ENCODE measurements at places on chromosomes 11 and 22.

DNA sequence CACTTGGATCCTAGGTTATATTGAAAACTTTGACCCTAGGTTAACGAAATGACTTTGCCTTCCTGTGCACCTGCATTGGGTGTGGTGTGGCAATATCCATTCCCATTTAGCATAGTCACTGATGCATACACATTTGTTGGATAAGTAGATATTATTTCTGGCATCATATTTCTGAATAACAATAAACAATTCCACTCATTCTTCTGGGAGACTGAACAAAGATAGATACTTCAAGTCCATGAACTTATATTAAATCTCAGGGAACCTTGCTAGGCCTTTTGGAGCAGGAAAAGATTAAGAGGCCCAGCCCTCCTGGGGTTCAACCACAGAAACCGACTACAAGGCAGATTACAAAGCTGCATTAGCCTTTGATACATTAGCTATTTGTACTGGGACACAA lies 118.9 kb downstream of the MSANTD4 start:
- no peak for DNase-seq

GRCh38 chr11:128669506-128670270 lies 24.2 kb upstream of the FLI1 start:
- peak; percentile 34 for DNase-seq

GRCh38 chr22:49788504-49788903 lies 39.2 kb downstream of the BRD1 start:
- DNase-seq, result no peak

- DNase-seq, result no peak
Measured at GRCh38 chr11:130050257-130050656, 19.4 kb upstream of the APLP2 start.

- DNase-seq, result no peak
Measured at GRCh38 chr11:82539669-82540068, 194.0 kb downstream of the FAM181B start.

DNA sequence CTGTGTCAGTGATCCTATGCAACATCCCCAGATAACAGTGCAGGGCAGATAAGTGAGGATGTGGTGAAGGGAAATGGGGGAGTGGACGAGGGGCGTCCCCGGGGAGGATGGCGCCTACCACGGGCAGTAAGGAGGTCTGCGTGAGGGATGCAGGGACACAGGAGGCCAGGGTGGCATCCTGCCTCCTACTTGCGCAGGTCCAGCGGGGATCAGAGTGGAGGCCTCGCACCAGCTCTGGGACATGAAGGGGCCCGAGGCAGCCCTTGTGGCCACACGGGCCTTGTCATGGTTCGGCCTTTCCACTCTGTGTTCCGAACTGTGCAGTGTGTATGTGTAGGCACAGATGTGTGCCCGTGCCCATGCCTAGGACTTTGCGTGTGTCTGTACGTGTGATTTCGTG lies 1227.5 kb downstream of the BRD1 start:
- no peak for DNase-seq

DNA sequence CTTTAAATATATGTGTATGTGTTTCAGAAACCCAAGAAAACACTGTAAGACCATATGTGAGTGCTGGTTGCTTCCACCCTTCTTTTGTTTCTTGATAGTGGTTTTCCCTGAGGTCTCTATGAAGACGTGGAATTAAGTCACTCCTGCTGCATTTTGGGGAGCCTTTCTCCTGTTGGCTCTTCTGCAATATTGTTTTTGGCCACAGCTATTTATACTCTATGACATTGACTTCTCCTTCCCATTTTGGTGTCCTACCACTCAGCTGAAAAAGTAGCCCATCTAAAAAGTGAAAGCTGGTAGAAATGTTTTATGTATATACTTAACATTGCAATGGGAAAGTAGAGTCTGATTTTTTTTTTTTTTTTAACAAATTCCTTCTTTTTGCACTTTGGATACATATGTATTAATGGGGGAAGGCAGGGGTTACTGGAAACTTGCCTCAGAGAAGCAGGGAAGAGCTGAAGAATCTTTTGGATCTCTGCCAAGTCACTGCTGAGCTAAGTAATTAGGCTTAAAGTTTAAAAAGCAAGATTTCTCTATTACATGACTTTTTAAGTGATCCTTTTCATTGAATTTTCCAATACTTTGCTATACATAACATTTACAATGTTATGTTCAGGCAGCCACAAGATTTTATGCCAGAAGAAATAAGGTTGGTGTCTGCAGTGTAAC lies 1.8 kb downstream of the TTC17 start:
- DNase-seq, result no peak

- no peak for DNase-seq
Measured at GRCh38 chr11:92295175-92296137, 70.8 kb downstream of the FAT3 start.

- no peak for DNase-seq
Measured at GRCh38 chr11:115860246-115860645, 356.0 kb upstream of the CADM1 start.

DNA sequence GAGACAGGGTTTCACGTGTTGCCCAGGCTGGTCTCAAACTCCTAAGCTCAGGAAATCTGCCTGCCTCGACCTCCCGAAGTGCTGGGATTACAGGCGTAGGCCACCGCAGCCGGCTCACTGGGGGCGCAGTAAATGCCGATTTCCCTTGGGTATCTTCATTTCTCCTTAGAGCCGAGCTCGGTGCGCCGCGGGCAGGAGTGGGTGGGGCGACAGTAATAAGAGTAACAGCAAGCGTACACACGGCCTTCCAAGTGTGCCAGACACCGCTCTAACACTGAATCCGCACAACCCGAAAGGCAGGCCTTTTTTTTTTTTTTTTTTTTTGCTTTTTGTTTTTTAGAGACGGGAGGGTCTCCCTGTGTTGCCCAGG lies 500 bp upstream of the ADSL start:
- no peak for DNase-seq

DNA sequence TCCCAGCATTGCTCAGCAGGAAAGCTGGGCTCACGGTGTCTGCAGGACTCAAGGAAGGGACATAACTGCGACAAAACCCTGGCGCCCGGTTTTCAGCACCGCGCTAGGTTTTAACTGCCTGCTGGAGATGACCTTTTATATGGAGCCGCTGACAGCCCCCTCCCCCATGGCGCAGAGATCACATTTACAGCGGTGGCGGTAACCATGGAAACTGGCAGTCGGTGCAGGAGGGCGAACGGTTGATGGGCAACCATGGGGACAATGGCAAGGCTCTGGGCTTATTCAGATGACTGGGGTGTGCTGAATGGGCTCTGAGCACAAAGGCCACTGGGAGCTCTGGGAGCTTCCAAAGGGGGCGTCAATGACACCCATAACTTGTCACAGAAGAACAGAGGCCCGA lies 37.2 kb downstream of the CELSR1 start:
- DNase-seq, result no peak

DNA sequence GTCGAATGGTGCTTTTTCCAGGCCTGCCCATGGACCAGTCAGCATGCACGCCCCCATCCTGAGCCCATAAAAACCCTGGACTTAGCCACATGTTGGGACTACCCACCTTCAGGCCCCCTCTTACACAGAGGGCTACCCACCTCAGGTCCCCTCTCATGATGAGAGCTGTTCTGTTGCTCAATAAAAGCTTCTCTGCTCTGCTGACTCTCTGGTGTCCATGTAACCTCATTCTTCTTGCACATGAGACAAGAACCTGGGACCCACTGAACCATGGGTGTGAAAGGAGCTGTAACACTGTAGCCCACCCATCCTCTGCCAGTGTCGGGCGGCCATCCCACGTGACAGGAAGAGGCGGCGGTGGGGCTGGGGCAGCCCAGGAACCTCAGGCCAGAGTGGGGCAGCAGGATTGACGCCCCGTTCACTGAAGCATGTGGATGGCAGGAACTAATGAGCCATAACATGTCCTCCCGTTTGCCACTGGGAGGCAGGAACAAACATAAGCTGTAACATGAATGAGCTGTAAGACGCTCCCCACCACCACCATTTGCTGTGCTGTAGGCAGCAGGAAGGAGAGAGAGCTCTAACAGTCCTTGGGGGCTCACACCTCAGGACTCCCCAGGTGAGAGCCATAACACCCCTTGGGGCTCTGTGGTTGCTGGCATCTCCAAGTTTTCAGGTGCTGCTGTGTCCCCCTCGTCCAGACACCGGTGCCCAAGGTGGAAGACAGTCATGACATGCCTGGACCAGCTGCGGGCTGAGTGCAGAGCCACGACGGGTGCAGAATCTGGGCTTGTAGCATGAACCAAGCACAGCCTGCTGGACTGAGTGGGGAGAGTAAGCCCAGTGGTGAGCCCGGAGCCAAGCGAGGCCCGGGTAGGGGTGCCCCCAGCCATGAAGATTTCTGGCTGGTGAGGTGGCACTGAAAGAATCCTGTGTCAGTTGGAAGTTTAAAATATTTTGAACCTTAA lies 69.4 kb downstream of the MCHR1 start:
- DNase-seq, result no peak

DNA sequence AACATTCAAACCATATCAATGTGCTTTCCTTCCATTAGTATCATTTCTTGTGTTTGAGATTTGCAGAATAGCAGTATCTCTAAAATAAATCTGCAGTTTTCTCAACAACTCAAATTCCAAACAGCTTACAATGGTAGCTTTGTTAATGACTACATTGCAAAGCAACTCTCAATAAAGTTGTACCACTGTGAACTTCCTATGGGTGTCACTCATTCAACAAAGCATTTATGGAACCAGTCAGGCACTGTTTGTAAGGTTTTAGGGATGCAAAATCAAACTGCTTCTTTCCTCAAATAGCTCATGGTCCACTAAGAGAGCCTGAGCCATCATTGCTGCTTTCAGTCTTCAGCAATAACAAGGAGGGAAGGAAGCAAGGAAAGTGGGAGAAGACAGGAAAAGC lies 91.0 kb downstream of the CCDC83 start:
- DNase-seq, result no peak

- peak; percentile 94 for DNase-seq
Measured at GRCh38 chr11:11349870-11350337, 3.1 kb downstream of the CSNK2A3 start.

DNA sequence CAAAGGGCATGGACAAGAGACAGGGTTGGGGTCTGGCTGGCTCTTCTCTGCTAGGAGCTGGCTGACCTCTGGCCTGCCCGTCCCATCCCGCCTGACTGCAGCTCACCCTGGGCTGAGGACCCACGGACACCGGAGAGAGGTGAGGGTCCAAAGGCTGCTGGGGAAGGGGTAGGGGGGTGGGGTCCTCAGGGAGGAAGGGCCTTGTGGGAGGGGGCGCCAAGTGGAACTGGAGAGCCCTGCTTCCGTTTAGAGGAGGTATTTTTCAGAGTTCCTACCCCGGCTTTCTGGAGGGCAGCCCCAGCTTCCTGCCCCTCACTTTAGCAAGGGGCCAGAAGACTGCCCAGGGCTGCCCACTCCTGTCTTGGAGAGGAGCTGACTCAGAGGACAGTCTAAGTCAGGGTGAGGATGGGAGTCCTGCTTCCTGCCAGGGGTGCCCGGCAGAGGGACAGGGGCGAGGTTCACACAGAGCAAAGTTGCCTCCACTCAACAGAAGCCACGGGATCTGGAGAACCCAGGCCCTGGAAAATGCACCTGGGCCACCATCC lies 7.1 kb downstream of the LARGE2 start:
- no peak for DNase-seq

GRCh38 chr11:62143727-62144126 lies 19.9 kb downstream of the INCENP start:
- no peak for DNase-seq

DNA sequence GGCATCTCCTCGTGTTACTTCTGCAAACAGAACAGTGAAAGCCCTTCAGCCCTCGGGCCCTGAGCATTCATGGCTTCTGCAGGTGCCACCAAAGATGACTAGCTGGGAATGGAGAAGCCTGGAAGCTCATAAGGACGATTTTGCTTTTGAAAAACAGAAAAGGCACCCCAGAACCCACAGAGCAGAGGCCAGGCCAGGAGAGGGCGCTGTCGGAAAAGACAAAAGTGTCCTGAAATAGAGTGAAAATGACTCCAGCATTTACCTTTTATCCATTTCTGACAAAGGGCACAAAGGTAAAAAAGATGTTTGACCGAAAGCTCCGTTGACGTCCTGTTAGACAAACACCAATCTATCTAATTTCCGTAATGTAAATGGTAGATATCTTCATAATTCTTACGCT lies 37.6 kb downstream of the ZNF195 start:
- DNase-seq, result no peak

- DNase-seq, result no peak
Measured at GRCh38 chr11:22169833-22170232, 23.1 kb upstream of the ANO5 start.

DNA sequence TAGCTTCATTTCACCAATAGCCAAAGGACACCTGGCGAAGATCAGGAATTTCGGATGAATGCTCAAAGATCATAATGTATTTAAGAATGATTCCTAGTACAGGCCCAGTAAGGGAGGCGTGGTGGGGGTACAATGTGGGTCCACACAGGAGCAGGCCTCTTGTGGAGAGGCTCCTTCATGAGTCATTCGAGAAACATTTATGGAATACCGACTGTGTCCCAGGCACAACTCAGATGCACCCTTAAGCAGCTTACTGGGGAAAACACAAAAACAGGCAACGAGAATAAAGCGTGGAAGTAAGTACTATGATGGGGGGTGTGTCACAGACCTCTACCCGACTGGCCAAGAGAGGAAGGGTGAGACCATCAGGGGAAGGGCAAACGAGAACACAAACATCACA lies 44.5 kb downstream of the SMCO4 start:
- peak; percentile 10 for DNase-seq

- no peak for DNase-seq
Measured at GRCh38 chr11:61964058-61964665, 3.3 kb downstream of the FTH1 start.

GRCh38 chr11:119586181-119586580 lies 142.8 kb downstream of the NECTIN1 start:
- DNase-seq, result no peak

GRCh38 chr11:120710354-120711131 lies 199.0 kb downstream of the GRIK4 start:
- DNase-seq, result peak; percentile 77

DNA sequence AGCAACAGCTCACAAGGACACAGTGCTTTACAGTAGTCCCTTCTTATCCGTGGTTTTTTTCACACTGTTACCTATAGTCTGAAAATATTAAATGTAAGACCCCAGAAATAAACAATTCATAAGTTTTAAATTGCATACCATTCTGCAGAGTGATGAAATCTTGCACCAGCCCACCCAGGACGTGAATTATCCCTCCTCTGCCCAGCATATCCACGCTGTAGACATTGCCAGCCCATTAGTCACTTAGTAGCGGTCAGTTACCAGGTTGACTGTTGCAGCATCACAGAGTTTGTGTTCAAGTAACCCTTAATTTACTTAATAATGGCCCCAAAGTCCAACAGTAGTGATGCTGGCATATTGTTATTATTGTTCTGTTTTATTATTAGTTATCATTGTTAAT lies 3.6 kb downstream of the CLTCL1 start:
- peak; percentile 43 for DNase-seq

- no peak for DNase-seq
Measured at GRCh38 chr11:60118338-60118737, 29.9 kb downstream of the MS4A2 start.

- DNase-seq, result no peak
Measured at GRCh38 chr22:46025225-46025972, 48.4 kb upstream of the WNT7B start.

- no peak for DNase-seq
Measured at GRCh38 chr11:70497536-70498075, 99.3 kb downstream of the CTTN start.

- no peak for DNase-seq
Measured at GRCh38 chr11:43282607-43283440, 29.0 kb upstream of the API5 start.

Measured in HS-5 (cell line).